ENCODE measurements at places on chromosomes 2 and 18. TPM values are rescaled to one million over a fixed set of nuclear protein-coding genes. Genes with fewer than 3 reads are reported as not detected.

Gene ZAP70
- not detected for total RNA-seq

GRCh38 chr2:147003081-147003480, 841.7 kb upstream of the ACVR2A start:
- no peak for DNase-seq
- no peaks in the 10 kb centered on the region for H3K27me3 ChIP-seq
- no peak overlapping the region for H3K4me3 ChIP-seq
- no peaks in the 10 kb centered on the region for H3K4me1 ChIP-seq
- no peaks in the 10 kb centered on the region for H3K36me3 ChIP-seq

Gene CAVIN2
- 2.5 TPM for total RNA-seq

Gene SKOR2
- total RNA-seq: not detected

Gene PLEKHH2
- 2.3 TPM for total RNA-seq

Gene CERKL
- total RNA-seq: 1.6 TPM
